GM04503 (cell line): ENCODE measurements at places on chromosomes 16 and 17.

- no peak for DNase-seq
These were observed 11.4 kb downstream of the ITGAD start for GRCh38 chr16:31404353-31405064.

DNA sequence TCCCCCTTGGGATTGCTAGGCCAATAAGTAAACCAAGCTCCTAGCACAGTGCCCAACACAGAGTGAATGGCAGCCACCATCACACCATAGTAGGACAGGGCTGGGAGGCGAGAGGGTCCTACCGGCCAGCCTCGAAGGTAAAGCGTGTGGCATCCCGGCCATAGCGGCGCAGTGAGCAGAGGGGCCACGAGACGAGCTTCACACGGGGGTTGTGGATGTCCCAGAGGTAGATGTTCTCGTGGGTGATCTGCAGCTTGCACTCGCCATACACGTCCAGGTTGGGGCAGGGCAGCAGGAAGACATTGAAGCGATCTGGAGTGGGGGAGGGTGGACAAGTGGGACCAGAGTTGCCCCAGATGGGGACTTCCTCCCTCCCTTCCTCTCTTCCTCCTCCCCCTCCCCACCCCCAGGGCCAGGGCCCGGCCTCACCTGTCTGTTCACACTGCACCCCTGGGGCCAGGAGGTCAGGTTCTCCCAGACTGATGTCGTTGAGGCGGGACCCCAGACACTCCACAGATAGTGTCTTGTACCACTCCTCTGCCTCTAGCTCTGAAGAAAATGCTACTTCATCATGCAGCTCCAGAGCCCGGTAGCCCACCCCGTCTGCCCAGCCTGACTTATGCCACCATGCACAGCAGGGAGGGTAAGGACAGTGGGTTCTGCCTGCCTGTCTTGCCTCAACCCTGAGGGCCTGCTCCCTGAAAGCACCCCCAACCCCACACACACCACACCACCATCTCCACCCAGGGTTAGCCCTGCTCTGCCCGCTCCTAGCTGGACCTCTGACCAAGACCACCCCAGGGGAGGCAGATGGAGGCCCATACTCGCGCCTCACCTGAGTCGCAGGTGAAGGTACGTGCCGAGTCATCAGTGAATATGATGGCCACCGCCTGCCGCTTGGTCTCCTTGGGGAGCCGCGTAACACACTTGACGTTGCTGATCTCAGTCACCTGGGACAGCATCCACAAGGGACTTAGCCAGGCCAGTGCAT lies 11.3 kb downstream of the DOK4 start:
- no peak for DNase-seq

- DNase-seq: no peak
These were observed 6.4 kb upstream of the SLC39A11 start for GRCh38 chr17:73098919-73099318.

DNA sequence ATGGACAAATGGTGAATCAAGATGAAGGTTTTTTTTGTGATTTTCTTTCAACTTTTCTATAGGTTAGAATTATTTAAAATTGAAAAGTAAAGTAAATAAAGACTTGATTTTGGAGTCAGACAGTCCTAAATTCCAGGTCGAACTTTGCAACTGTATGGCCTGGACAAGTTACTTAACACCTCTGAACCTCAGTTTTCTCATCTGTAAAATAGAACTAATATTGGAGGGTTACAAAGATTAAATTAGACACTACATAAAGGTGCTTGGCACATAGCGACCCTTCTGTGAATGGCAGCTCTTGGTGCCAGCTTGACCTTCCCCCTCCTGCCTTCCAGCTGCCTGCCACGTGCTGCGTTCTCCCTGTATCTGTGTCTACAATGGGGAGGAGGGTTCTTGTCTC lies 3.0 kb downstream of the RSAD1 start:
- DNase-seq: no peak

- no peak for DNase-seq
These were observed 67.2 kb downstream of the USP22 start for GRCh38 chr17:20975566-20975965.

- DNase-seq: no peak
These were observed 29.6 kb downstream of the RBFOX1 start for GRCh38 chr16:7362231-7362630.

DNA sequence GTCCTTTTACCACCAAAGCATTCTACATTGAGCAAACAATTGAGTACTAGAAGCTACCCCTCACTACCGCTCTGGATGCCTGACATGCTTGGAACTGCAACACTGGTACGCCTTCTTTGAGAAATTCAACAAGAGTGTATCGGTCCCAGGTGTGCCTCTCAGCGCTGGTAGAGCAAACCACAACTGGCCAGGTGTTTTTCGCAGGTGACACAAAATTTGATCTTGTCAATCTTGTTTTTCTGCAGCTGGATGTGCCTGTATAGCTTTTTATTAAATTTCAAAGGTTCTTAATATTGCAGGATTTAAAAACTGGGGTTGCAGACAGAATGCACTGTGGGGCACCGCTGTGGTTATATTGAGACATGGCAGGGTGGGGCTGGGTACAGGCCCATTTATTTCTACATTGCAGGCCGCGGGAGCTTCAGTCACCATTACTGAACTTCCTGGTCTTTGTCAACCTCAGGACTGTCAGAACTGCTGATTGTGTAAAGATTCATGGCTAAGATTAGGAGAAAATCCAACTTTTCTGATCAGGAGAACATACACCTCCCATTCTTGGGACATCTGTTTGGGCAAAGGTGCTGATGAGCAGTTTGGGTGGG lies 4.5 kb upstream of the SNX20 start:
- DNase-seq: no peak

DNA sequence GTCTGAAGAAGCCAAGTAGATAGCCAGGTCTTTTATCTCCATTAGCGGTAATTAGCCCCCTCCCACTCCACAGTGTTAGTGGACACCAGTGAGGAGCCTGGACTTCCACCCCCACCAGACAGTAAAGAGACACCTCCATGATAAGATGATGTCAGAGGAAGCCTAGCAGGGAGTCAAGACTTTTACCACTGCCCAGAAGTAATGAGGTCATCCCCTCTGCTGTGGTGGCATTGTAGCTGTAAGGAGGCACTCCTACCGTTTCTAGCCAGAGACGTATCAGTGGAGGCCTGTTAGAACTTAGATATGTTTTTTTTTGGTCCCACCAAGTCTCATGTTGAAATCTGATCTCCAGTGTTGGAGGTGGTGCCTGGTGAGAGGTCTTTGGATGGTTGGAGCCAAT lies 38.1 kb downstream of the PIK3R5 start:
- DNase-seq: no peak

- peak; percentile 8 for DNase-seq
These were observed 13.1 kb upstream of the MSI2 start for GRCh38 chr17:57243171-57243622.

DNA sequence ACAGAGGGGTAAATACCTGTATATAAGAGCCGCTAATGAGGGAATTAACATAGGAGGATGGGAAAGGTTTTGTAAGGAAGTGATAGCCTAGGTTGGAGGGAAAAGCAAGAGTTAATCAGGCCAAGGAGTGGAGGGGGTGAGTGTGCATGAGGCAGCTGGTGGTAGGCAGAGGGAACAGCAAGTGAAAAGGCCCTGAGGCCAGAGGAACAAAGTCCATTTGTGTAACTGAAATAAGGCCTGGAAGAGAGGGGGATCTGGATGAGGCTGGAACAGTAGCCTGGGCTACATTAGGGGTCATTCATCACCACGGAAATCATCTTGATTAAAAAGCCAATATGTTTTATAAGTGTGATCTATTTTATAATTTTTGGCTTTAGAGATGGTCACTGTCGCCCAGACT lies 45.7 kb downstream of the FZD2 start:
- DNase-seq: no peak

- DNase-seq: no peak
These were observed 22.8 kb downstream of the GPRC5B start for GRCh38 chr16:19861811-19862327.

DNA sequence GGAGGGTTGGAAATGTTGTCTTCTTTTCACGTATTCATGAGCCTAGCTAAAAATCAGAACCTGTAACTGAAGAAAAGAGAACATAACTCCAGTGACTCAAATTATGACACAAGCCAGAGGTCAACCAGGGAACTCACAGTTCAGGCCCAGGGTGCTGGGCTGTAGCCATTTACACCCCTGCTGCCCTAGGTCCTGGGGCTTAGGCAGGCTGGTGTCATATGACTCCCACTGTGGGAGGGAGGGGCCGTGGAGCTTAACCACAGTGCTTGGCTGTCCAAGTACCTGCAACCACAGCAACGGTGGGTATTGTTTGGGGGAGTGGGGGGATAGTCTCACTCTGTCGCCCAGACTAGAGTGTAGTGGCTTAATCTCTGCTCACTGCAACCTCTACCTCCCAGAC lies 71.1 kb upstream of the AMZ2 start:
- DNase-seq: no peak

DNA sequence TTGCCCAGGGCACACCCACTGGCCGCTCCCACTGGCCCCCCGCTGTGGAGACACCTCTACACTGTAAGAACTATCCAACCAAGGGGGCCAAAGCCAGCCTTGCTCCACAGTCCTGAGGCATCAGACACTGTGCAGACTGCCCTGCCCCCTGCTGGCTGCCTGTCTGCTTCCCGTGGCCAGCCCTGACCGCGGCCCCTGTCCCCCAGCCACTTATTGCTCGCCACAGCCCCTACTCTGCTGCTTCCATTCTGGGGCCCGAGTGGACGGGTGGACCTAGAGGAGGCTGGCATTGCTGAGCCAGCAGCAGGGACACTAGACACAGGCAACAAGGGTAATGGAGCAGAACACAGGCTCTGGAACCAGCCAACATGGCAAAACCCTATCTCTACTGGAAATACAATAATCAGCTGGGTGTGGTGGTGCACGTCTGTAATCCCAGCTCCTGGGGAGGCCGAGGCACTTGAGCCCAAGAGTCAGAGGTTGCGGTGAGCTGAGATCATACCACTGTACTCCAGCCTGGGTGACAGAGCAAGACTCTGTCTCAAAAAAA lies 19.7 kb upstream of the LRRC37A3 start:
- DNase-seq: no peak

GRCh38 chr17:9074131-9074530 lies 52.8 kb downstream of the NTN1 start:
- DNase-seq: no peak

- no peak for DNase-seq
These were observed 7.3 kb downstream of the PNMT start for GRCh38 chr17:39675390-39676082.

- DNase-seq: no peak
These were observed 9.1 kb downstream of the NEUROD2 start for GRCh38 chr17:39598630-39599003.

GRCh38 chr17:58710948-58711552 lies 18.6 kb downstream of the RAD51C start:
- DNase-seq: no peak

- no peak for DNase-seq
These were observed 37.8 kb upstream of the BCAR1 start for GRCh38 chr16:75289189-75289588.

DNA sequence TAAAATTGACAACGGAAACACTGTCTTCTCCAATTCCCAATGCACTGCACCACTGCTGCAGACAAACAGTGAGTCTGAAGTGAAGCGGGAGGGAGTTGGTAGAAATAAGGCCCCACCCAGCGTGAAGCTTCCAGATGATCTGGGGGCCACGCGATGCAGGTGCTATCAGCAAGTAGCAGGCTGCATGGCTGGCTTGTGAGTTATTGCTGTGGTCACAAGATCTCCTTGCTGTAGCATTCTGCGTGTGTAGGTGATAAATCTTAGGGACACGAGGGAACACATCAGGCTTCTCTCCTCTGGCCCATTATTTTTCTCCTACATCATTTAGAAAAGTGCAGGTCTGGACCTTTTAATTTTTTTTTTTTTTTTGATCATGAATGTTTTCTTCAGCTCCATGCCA lies 407.6 kb downstream of the TMEM114 start:
- DNase-seq: no peak

DNA sequence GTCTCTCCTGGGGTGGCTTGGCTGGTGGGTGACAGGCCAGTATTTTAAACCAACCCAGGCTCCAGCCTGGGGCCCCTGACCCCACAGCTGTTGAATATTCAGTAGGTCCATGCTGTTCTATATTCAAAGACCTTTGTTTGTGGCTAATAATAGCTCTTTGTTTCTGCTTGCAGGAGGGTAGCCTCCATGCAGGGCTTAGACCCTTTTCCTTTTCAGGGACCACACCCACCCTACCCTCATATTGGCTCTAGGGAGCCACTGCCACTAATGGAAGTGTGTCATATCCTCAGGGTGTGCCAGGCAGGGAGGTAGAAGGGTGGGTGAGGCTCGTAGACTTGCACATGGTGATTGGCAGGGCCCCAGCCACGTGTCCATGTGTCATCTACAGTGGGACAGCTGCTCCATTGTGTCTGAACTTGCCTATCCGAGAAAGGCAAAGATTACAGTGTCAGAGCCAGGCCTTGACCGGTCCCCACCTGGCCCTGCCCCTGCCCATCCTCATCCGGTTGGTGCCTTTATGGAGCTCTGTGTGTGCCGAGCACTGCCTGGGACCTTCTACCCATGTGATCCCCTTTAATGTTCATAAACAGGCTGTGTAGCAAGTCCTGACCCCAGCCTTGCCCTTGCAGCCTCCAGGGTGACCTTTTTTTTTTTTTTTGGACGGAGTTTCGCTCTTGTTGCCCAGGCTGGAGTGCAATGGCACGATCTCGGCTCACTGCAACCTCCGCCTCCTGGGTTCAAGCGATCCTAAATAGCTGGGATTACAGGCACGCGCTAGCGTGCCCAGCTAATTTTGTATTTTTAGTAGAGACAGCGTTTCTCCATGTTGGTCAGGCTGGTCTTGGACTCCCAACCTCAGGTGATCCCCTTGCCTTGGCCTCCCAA lies 22.1 kb downstream of the TMC7 start:
- no peak for DNase-seq

GRCh38 chr16:30430428-30430970 lies 669 bp upstream of the DCTPP1 start:
- DNase-seq: no peak

DNA sequence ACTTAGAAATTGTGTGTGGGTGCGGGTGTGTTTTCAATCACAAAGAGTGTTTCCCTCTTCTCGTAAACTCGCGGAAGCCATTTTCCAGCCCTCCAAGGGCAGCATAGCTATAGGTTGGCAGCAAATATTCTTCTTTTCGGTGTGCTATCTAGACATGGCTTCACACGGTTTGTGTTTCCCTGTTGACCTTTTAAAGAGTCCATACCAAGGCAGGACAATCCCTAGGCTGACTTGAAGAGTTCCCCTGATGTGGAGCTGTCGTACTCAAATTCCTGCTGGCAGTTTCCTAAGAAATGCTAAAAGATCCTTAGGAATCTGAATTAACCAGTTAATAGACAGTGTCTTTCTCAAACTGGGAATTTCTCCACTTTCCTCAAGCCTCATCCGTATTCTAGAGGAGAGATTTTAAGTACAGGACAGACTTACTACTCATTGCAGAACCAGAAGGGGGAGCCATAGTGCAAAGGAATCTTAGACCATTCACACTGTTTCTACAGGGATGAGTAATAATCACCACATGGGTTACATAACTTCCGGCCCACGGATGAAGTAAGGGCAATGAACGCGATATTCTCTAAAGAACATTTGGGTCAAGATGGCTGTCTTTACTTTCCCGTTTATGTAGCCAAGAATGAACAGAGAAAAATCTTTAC lies 288.6 kb upstream of the ELAC2 start:
- DNase-seq: peak; percentile 27

DNA sequence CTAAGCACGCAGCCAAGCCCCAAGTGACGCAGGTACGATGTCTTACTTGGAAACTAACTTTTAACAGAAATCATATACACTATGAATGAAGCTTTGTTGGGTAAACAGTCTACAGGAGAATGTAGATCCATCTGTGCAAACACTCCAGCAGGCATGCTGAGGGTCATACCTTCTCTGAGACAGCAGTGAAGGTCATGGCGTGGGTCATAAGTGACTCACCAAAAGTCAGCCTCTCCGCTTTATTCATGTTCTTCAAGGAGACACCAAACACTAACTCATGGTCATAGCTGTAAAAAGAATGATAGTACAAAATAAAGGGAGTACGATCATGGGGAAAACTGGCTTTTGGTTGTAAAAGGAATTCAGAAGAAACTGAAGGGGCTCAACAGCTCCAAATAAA lies 20.6 kb downstream of the BLMH start:
- DNase-seq: no peak
